Effector CD4-positive, alpha-beta T cell (primary cell): ENCODE measurements at places on chromosomes 5 and 9.
A peak's percentile ranks its signal among the peaks of the same experiment; 100 is the strongest.

DNA sequence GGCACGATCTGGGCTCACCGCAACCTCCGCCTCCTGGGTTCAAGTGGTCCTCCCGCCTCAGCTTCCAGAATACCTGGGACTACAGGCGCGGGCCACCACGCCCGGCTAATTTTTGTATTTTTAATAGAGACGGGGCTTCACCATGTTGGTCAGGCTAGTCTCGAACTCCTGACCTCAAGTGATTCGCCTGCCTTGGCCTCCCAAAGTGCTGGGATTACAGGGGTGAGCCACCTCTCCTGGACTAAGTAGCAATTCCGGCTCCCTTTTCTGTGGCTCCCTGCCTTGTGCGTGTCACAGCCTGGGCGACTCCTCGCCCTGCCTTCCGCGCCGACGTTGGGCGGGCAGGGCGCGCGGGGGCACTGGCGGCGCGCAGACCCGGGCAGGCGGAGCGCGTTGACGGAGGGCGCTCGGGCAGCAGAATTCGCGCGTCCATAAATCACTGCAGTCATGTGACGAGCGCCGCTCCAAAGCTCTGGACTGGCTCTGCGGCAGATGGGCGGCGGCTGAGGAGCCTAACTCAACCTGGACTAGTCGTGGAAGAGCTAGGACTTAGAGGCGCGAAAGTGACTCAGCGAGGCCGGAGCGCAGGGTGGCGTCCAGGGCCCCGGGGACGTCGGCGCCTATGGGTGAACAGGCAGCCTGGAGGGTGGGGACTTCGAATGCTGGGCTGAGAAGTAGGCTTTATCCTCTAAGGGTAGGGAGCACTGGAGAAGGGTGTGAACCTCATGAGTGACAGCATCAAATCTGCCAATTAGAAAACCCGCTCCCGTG lies 1.4 kb upstream of the CIZ1 start:
- peak; percentile 31 for DNase-seq

DNA sequence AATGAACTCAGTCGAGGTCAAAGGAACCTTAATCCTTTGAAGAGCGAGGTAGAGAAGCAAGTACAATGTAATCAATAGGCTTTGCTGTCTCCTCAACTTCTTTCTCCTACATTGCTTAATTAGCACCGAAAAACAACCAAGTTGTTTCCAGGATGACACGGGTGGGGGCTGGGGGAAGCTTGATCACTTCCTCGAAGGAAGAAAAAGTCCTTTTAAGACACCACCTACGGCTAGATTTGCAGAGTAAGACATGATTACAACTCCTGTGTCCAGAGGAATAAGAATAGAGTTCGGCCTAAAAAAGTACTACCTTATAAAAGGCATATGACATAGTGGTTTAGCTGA lies 811 bp upstream of the ARRDC3 start:
- no peak for DNase-seq

DNA sequence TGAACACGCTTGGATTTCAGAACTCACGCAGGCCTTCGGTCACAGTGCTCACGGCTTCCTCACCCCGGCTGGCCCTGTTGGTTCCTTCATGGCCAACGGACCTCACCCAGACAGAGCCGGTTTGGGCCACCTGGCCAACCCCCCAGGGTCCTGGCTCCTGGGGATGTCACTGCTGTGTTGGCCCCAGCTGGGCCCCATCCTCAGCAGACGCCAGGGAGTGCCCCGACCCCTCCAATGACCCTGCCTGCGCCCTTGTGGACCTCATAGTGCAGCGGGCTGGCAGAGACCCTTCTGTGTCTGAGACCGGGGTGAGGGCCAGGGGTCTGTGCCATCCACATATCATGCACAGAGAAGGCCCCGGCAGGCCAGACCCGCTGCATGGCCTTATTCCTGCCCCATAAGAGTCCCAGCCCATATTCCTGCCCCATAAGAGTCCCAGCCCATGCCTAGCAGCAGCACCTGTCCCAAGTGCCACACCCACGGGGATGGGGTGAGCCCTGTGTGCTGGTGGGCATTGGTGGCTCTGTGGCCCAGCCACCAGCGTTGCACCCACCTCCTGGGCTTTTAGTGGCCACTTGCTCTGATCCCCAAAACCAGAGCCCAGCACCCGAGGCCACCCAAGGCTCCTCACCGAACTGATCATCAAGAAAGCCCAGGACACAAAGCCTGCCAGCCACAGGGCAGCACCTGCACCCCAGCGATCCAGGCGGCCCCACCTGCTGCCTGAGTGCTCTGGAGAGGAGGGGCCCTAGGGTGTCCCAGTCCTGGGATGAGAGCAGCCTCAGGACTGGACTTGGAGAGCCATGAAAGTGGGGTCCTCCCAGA lies 1.3 kb upstream of the LPCAT1 start:
- no peak for DNase-seq

DNA sequence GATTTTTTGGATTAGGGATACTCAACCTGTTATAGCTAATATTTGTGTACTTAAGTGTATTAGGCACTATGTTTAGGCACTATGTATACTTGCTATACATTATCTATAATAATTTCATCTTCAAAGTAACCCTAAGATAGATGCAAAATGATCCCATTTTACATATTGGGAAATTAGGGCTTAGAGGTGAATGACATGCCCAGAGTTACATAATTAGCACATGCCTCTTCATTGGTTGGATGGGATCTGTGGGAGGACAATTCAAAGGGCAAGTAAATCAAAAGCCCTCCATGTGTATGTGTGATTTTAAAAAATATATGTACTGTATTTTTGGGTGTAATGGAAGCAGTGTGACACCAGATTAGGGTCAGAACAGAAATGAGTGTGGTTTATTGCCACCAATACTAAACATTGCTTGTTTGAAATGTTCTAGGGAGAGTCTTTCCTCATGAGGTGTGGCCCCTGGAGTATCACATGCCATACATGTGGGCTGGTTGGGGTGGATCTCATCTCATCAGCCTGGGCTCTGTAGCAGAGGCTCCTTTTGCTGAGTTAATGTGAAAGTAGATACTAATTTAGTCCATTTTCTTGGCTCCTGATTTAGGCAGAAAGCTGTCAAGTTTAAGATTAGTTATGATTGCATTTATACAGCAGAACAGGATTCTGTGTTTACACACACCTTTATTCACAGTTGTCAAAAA lies 5.5 kb downstream of the C9orf85 start:
- DNase-seq, result no peak

DNA sequence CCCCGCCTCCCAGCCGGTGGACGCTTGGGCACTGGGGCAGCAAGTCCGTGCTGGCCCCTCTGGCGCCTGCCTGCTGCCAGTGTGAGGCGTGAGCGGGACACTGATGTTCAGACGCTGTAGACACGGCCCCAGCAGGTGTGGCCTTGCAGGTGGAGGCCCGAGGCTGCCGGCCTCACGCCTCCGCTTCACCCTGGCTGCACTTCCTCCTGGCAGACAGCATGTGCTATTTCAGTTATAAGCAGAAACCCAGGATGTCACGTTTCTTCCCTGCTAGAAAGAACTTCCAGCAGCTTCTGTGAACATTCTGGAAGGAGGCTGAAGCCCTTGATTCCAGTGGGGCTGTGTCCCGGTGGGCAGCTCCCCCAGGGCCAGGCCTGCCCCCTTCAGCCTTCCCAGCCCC lies 114.8 kb upstream of the FCN2 start:
- no peak for DNase-seq

GRCh38 chr9:4180907-4181605 lies 118.8 kb downstream of the GLIS3 start:
- DNase-seq, result no peak

- DNase-seq, result no peak
These were observed 13.3 kb downstream of the ODF2 start for GRCh38 chr9:128469070-128469469.

DNA sequence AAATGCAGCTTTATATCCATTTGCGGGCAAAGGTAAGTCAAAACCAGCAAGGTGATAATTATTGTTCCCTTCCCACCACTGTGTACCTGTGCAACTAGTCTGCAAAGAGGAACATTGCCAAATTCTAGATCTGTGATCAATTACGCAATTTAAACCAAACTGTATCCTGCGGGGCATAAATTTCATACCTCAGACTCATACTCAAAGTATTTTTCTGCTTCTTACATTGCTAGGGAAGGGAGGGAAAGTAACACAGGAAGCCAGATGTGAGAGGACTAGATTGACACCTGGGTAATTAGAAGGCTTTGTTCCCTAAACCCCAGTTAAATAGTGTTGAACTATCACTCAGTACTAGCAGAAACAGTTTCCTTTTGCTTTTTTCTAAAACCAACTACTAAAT lies 240.2 kb upstream of the ZNF608 start:
- DNase-seq, result no peak

DNA sequence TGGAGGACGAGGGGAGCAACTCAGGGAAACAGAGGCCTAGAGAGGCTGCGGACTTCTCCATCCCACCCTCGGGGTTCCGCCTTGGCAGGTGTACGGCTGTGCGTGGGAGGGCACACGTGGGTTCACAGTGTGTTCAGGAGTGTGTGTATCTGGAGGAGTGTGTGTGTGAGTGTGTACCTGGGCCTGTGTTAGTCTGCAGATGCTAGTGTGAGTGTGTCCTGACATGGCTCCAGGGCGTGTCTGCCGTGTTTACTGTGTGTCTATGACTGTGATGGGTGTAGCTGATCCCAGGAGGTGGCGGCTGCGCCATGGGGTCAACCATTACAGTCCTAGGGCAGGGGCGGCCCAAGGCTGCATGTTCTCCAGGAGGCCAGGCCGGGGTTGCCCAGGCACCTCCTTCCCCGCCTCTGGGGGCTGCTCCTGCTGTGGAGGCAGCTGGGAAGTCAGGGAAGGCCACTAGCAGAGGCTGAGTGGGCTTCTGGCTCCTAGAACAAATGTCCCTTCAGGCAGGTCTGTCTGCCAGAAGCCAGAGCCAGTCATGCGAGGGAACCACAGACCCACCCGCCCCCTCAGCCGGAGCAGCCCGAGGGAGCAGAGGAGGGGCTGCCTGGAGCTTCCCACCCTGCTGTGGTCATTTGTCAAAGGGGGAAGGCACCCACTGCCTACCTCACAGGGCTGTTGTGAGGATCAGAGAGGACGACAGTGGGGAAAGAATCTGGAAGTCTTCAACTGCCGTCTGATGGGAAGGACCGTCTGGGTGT lies 21.4 kb downstream of the CRB2 start:
- no peak for DNase-seq

GRCh38 chr9:125551781-125552180 lies 155.2 kb downstream of the MAPKAP1 start:
- no peak for DNase-seq

GRCh38 chr9:8332331-8332650 lies 532.7 kb upstream of the DMAC1 start:
- no peak for DNase-seq

GRCh38 chr5:50829023-50829422 lies 162.6 kb downstream of the PARP8 start:
- DNase-seq, result no peak

- no peak for DNase-seq
These were observed 344.8 kb downstream of the DEPDC1B start for GRCh38 chr5:60355181-60355580.

DNA sequence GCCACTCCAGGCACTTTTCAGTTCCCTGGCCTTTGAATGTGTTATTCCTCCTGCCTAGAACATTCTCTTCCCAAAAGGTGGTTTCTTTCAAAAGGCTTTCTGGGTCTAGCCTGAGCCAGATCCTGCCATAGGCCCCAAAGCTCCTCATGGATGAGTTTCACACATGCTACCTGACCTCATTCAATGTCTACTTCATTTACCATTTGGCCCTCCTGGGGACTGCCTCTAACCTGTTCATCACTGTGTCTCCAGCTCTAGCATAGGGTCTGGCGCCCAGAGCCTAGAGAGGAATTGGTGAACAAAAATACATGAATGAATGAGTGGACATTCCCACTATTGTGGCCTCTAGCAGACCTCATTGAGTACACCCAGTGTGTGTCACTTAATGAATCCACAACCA lies 5.4 kb upstream of the P4HA2 start:
- no peak for DNase-seq

- no peak for DNase-seq
These were observed 126.0 kb downstream of the SUSD1 start for GRCh38 chr9:112048924-112049691.

DNA sequence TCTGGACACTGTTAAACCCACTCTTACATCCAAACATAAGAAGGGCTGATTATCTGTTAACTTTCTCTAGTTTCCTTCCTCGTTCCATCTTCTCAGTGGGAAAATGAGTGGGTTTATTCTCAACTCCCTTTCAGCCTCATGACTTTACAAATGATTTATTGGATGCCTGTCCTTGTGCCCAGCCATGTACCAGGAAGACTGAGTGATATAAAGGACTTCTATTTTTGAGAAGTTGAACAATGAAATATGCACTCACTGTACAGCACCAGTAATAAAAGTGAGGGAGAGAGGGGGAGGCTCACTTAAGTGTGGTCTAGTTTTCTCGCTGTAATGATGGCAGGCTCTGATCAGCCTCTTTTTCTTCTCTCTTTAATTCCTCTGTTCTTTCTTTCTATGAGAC lies 277.6 kb downstream of the SMARCA2 start:
- no peak for DNase-seq

DNA sequence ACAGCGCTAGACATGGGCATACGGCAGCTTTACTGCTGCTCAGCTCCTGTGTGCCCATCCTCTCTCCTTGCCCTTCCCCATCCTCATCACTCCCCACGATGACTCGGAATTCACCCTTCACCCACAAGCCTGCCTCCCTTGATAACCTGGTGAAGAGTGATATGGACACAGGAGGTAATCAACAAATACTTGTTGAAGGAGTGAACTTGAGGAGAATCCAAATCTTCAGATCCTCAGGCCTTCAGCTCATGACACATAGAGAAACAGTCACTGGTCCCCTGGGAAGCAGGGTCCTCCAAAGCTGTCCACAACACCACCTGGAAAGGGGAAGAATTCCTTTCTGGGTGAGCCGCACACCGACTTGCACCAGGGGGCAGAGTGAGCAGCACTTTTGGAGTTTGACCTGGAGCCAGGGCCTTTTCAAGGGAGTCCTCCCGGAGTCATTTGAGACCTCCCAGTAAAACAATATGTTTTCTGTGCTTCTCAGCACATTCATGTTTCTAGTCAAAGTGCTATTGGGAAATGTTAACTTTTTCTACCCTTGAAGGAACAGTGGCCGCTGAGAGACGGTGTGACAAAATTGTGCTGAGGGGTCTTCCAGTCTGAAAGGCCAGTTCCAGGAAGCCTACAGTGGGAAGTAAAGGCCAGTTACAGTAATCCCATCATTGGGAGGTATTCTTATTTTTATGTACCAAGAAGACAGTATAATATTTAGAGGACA lies 332.3 kb downstream of the CWC27 start:
- no peak for DNase-seq

DNA sequence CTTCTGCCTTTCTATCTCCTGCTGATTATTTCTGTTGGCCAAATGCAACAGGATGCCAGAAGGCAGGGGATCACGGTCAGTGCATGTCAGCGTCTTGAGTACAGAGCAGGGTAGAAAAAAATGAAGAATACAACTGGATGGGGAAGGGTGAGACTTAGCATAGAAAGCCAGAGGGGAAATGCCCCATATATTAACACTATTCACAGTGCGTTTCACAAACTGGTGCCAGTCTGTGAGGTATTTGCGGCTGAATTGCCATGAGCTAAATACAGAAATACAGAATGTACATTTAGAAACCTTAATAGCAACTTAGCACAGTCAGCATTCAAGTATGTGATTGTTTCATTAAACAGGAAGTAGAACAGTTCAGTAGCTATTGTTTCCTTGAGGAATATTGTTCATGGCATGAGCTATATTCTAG lies 31.0 kb upstream of the SLC1A3 start:
- no peak for DNase-seq
